ENCODE measurements at places on chromosomes 3 and 15.

DNA sequence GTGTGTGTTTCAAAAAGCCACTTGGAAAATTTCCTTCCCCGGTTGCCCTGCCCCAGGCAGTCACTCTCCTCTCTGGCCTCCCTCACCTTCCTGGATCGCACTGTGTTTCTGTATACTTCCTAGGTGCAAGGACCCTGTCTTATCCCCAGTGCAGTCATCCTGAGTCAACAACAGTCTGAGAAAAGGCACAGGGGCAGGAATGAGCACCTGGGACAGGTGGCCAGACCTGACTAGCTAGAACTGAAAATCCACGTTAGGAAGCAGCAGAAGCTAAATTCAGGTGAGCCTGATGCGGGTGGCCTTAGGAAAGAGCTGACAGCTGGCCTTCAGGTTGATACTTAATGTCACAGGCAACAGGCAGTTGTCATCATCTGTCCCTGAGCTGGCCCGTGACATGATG lies 62.9 kb upstream of the VGLL4 start:
- no peak for DNase-seq

GRCh38 chr3:186746008-186746407 lies 28.8 kb downstream of the KNG1 start:
- DNase-seq, result no peak

- no peak for DNase-seq
These were observed 694.8 kb upstream of the NR2F2 start for GRCh38 chr15:95635666-95636065.

DNA sequence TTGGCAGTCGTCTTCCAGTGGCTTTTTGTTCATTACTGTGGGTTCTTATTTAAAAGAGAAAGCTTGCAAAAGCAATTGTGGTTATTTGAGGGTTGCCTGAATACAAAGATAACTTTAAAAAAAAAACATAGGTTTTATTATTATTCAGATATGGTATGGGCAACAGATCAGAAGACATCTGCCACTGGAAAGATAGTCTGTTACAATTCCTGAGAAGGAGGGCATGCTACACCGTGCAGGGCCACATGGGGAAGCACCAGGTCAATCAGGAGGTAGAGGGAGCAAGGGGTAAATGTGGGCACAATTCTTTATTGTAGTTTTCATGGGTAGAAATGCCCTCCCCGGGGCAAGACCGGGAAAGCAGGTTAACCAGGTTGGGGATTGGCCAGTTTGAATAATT lies 46.5 kb downstream of the BBS4 start:
- no peak for DNase-seq

GRCh38 chr3:168312984-168313383 lies 217.3 kb upstream of the GOLIM4 start:
- DNase-seq, result no peak

DNA sequence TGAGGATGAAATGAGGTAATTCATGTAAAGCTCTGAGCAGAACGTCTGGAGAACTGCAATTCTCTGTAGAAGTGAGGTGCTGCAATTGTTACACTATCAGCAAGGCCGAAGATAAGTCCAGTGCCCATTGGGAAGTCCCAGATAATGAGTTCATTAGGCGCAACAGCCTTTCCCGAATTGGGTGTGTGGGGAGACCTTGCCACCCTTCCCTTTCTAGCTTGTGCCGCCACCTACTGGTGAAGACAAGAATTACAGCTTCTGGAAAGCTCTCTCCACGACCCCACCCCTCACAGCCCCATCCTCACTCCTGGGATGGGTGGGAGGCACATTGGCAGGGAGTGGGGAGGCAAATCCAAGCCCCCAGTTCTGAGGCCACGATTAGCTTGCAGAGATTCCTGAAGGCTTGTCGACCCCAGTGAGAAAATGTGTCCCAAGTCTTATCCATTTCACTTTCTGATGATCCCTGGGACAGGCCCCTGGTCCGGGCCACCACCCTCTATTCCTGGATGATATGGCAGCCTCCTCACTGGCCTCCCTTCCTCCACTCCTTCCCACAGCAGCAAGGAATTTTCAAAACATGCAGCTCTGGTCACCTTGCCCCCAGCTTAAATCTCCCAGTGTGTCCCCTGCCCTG lies 36.4 kb downstream of the FAM3D start:
- peak; percentile 16 for DNase-seq

DNA sequence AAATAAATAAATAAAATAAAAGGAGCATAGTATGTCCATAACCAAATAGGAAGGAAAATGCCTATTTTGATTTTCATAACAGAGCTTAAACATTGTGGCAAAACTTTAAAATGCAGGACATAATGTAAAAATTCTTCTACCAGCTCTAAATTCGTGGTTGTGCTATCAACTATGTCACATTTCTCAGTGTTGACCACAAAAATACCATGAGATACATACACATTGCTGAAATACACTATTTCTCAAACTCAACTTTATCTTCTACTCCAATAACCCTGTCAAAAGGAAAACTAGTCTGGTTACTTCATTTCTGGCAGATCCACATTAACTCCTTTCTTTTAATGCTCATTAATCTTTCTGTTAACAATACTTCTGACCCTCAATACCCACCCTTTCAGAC lies 523.2 kb downstream of the FHIT start:
- no peak for DNase-seq

Data from activated naive CD4-positive, alpha-beta T cell (primary cell).